Esophagus muscularis mucosa (tissue), 4 donors: ENCODE measurements at places on chromosomes 3 and 15.

DNA sequence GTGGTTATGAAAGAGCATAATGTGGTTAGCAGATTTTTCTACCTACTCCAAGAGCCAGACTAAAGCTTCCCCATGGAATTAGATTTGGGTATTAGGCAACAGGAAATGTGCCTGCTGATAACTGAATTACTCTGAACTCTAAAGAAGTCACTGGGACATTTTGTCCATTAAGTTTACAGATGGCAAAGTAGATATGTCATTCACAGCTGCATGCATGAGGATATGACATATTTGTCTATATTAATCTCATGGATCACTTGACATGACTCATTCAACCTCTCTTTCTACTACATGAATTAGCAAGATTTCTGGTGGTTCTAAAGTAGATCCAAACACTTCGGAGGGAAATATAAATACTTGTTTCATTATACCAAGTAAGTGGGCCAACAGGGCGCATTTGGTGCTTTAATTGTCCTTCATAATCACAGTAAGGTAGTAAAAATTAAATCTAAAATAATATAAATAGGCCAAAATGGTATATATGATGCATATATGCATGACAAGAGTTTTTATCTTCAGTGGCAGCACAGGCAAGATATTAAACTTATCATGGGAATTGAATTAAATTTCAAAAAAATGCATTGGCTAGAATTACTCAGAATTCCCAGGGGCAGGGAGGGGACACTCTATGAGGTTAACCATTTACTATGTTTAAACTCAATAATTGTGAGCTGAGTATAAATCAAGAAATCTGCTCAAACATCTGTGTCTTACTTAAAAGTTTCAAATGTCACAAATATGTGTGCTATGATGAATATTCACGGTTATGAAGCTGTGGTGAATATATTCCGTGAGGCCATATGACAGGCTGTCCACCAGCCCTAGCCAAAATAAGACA lies 365.3 kb upstream of the KCNMB2 start:
- DNase-seq, result no peak

GRCh38 chr3:100151024-100151707 lies 36.9 kb upstream of the FILIP1L start:
- no peak for DNase-seq

- DNase-seq, result no peak
Measured at GRCh38 chr15:80674245-80674614, 20.9 kb upstream of the ABHD17C start.

GRCh38 chr3:100605358-100605757 lies 4.0 kb upstream of the ADGRG7 start:
- DNase-seq, result no peak

GRCh38 chr15:90889736-90890456 lies 5.6 kb downstream of the FES start:
- DNase-seq, result no peak

DNA sequence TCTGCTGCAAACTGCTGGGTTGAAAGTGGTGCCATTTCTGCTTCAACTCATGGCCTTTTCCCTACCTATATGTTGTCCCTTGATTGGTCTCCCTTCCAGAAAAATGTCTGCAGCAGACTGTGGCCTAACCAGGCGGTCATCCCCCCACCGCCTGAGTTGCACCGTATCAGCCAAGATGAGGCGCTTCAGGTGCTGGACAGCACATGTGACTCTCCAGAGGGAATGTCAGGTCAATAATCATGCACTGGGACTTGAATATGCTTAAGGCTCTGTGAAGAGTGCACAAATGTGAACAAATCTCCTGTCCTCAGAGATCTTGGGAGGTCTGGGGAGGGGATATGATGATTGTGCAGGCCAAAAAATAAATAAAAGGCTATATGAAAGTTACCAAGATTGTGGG lies 32.2 kb downstream of the LRTM1 start:
- DNase-seq, result no peak

DNA sequence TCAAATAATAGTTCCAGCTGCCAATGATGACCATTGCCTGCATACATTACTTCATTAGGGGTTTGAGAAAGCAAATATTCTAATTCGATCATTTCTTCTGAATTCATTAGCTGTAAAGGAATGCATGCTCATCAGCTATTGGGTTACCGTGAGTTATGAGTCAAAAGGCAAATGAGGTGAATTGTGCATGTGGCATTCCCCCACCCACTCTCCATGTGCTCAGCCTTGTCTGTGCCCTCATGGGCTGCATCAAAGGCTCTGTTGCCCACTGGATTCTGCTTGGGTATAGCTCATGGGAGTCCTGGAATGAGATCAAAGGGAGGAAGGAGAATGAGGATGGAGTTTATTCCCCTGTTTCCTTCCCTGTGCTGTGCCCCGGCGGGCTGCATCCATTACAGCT lies 99.3 kb upstream of the CHRNA7 start:
- DNase-seq, result no peak

GRCh38 chr3:196694202-196694638 lies 17.8 kb downstream of the CEP19 start:
- no peak for DNase-seq

- no peak for DNase-seq
Measured at GRCh38 chr3:161050935-161051334, 54.2 kb downstream of the B3GALNT1 start.
